ENCODE measurements at places on chromosomes 4 and X.

DNA sequence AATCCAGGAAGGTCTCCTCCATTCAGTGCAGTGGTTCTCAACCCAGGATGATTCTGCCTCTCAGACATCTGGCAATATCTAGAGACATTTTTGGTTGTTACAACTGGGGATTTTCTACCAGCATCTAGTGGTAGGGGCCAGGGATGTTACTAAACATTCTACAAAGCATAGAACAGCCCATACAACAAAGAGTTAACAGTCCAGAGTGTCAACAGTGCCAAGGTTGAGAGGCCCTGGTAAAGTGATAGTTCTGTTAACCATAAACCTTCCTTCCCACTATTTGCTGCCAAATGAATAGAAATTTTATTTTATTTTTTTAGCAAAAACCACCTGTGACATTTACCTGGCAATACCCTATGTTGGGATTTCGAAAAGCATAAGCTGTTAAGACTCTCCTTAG lies 92.8 kb upstream of the UCP1 start:
- no peak for DNase-seq

DNA sequence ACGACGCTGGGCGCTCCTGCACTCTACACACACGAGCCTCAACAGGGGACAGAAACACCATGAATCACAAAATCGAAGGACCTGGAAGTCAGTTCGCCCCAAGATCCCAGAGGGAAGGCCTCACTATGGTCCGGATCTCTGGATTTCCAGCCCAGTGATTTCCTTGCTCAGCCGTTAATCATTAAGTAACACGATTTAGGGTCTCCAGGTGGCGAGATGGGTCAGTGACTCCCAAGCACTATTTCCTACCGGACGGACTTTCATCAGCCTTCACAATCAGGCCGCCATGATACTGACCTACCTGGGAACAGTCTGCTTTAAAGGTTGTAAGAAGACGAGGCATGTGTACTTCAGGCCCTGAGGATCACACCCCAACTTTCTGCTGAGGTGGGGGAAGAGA lies 63.7 kb downstream of the FAT1 start:
- DNase-seq = no peak

GRCh38 chrX:40423299-40423698 lies 157.5 kb upstream of the ATP6AP2 start:
- no peak for DNase-seq

GRCh38 chrX:108947205-108947604 lies 210.8 kb upstream of the IRS4 start:
- no peak for DNase-seq

GRCh38 chr4:4775493-4776004 lies 83.9 kb upstream of the MSX1 start:
- DNase-seq = no peak

DNA sequence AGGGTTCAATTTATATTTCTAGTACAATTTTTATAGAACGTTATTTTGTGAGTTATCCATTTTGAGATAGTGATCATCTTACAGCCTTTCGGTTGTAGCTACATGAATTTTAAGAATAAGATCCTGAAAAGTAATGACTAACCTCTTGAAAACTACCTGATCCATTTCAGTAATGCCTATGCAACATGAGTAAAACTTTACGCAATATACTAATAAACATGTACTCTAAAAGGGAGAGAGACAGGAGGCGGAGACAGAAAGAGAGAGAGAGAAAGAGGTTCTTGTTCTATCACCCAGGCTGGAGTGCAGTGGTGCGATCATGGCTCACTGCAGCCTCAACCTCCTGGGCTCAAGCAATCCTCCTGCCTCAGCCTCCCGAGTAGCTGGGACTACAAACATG lies 816.1 kb downstream of the CCSER1 start:
- no peak for DNase-seq

GRCh38 chrX:154991039-154991438 lies 31.5 kb downstream of the F8 start:
- no peak for DNase-seq

DNA sequence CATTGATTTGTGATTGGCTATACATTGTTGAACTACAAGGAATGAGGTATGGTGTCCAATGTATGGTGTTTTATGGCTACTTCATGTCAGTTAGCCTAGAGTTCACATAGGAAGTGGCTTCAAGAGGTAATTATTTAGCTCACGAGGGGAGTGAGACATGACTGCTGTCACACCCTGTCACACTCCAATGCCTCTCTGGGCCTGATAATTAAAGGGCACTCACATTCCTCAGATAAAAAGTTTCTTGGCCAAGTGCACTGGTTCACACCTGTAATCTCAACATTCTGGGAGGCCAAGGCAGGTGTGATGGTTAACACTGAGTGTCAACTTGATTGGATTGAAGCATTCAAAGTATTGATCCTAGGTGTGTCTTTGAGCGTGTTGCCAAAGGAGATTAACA lies 65.0 kb upstream of the DDX60 start:
- DNase-seq = no peak

DNA sequence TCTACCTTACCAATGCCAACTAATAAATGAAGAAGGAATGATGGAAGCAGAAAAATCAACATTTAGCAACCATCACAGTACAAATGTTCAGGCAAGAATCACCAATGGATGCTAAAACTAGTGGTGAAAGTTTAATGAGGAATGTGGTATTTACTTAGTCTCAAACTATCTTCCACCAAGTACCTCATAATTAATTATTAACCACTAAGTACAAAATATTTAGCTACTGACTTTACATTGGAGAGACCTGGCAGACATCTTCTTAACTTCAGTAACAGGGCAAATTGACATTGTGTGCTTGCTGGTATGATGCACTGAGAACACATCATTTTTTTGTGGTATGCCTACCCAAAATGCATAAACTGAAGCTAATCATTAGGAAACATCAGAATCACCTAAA lies 82.4 kb downstream of the DLG3 start:
- no peak for DNase-seq

GRCh38 chrX:68199062-68199848 lies 234.0 kb downstream of the OPHN1 start:
- DNase-seq = no peak

DNA sequence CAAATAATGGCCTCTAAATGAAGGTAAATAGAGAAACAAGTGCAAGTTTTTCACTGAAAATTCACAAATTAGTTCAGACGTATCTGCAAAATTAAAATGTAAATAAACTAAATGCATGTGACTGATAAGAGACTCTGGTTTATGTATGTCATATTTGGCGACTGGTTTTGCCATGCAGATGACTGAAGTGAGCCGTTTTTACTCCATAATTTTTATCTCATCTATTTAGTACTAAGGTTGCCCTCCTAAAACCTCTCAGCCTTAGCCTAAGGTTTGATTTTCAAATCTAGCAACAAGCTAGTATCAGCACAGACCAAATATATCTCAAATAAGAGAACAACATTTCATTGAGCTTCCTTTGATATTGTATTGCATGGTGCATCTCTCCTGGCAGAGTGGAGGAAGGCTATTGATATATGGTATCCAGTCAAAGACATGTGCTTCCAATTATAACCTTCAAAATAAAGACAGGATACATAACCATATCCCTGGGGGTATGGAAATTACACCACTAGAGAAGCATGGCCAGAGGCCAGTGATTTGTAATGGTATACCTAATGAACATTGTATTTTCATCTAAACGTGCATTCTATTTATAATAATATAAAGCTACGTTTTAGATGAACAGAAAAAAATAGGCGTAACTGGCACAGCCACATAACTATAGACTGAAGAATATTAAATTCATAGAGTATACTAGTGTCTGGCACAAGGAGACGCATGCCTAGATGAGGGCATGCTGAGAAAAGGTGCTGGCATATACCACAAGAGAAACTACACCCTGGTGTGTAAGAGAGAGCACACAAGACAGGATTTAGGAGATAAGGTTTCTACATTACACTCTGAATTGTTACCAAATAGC lies 392.6 kb upstream of the INTU start:
- DNase-seq = no peak

DNA sequence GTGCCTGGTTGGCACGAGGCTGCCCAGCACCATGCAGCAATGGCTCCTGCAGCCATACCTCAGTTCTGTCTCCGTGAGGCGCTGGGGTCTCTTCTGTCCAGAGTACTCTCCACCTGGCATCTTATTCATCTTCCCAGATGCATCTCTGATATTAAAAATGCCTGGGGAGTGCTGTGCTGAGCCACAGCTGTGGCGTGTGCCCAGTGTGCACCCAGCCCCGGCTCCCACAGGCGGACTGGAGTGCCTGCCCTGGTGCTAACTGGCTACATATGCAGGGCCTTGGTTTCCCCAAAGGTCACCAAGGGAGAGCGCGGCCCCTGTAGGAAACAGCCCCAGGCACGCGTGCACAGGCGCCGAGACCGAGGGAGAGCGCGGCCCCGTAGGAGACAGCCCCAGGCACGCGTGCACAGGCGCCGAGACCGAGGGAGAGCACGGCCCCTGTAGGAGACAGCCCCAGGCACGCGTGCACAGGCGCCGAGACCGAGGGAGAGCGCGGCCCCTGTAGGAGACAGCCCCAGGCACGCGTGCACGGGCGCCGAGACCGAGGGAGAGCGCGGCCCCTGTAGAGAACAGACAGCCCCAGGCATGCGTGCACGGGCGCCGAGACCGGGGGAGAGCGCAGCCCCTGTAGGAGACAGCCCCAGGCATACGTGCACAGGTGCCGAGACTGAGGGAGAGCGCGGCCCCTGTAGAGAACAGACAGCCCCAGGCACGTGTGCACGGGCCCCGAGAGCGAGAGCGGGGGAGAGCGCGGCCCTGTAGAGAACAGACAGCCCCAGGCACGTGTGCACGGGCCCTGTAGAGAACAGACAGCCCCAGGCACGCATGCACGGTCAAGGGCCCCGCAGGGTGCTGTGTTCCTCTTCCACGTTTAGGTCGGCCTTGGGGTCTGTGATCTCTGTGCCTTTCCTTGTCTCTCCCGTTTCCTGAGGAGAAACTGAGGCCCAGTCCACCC lies 14.5 kb downstream of the TMEM175 start:
- DNase-seq = no peak
